ENCODE measurements at places on chromosomes 6 and 20.

GRCh38 chr6:116362276-116362675, 8.5 kb upstream of the DSE start:
- DNase-seq = no peak

- no peak for DNase-seq
Observed at GRCh38 chr6:126905917-126906316, 212.6 kb upstream of the RSPO3 start.

DNA sequence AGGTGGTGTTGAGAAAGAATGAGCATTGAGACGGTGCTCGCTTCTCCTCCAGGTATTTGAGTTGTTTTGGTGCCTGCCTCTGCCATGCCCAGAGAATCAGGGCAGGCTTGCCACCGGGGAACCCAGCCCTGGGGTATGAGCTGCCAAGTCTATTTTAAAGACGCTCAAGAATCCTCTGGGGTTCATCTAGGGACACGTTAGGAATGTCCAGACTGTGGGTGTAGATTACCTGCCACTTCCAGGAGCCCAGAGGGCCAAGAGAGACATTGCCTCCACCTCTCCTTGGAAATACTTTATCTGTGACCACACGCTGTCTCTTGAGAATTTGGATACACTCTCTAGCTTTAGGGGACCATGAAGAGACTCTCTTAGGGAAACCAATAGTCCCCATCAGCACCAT, 28.3 kb downstream of the SAYSD1 start:
- DNase-seq = no peak

DNA sequence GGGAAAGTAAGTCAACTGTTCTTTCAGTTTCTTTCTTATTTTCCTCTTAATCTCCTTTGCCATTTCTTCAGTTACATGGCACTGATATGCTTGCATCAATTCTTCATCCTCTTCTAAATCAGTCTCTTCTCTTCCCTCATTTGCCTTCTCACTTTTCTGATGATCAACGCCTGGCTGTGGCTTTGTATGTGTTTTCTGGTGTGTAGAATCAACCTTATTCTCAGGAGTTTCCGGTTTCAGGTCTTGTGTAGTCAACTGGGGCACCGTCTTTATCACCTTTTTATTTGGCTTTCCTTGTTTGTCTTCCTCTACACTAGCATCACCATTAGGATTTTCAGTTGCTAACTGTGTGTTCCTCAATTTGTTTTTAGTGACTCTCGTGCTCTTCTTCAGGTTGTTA, 31.6 kb downstream of the AHI1 start:
- DNase-seq = no peak

GRCh38 chr20:1015181-1015580, 13.1 kb upstream of the RSPO4 start:
- no peak for DNase-seq

DNA sequence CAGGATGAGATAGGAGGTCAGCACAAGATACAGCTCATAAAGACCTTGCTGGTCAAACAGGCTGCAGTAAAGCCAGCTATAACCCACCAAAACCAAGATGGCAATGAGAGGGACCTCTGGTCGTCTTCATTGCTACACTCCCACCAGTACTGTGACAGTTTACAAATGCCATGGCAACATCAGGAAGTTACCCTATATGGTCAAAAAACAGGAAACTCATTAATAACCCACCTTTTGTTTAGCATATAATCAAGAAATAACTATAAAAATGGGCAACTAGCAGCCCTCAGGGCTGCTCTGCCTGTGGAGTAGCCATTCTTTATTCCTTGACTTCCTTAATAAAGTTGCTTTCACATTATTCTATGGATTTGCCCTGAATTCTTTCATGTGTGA, 30.9 kb downstream of the SLC22A2 start:
- DNase-seq = no peak

GRCh38 chr6:19193624-19194023, 643.5 kb upstream of the ID4 start:
- DNase-seq = no peak

GRCh38 chr6:14079433-14079832, 38.1 kb upstream of the CD83 start:
- no peak for DNase-seq

- peak; percentile 85 for DNase-seq
Observed at GRCh38 chr20:46963758-46964617, 69.3 kb downstream of the EYA2 start.

DNA sequence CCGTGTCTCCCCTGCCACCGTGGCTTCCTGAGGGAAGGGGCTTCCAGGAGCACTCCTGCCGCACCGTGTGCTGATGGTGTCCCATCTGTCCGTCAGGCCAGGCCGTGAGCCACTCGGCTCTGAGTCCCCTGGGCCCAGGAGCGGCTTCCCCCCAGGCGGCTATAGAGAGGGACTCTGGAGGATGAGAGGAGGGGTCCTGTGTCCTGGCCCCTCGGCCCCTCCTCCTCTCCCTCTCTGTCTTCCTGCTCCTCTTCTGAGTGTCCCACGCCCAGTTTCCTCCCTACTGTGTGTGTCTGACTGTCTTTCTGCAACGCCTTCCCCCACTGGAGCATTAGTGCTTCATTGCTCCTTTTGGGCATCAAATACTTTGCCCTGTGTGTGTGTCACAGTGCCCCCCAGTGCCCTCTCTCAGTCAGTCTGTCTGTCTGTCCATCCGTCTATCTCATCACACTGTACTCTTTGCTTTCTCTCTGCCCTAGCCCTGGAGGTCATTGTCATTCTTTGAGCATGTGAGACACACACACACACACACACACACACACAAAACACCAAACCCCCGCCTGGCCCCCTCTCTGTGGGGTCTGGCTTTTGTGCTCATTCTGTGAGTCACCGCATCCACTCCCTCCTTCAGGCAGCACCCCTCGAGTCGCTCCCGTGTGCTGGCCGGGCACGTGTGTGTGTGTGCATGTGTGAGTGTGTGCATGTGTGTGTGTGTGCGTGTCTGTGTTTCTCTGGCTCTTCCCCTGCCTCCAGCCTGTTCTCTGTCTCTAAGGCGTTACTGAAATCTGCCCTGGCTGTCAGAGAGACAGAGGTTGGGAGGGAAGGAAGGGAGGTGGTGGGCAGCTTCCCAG, 71.9 kb downstream of the SRC start:
- no peak for DNase-seq
